ENCODE measurements at places on chromosomes 2 and 18.

- no peak for DNase-seq
Observed at GRCh38 chr18:31088532-31088931, 13.7 kb downstream of the DSC2 start.

DNA sequence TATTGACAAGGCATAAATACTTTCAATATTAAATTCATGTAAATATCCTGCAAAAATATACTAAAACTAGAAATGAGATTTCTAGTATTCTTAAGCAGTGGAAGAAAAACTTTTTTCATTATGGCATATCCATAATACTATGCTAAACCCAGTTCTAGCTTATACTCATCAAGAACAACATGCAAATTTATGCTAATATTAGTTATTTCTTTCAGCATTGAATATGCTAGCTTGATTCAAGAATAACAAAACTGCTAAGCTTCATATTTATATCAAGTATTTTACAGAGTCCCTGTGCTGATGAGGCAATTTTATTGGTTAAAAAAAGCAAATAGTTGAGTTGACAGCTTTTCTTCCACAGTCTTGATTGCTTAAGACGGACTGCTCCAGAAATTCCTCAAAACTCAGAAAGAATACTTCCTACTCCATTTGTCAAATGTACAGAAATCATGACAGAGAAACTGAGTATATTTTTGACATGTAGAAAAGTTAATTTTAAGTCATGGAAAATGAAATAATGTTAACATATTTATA is 105.0 kb downstream of the PIGN start:
- no peak for DNase-seq

DNA sequence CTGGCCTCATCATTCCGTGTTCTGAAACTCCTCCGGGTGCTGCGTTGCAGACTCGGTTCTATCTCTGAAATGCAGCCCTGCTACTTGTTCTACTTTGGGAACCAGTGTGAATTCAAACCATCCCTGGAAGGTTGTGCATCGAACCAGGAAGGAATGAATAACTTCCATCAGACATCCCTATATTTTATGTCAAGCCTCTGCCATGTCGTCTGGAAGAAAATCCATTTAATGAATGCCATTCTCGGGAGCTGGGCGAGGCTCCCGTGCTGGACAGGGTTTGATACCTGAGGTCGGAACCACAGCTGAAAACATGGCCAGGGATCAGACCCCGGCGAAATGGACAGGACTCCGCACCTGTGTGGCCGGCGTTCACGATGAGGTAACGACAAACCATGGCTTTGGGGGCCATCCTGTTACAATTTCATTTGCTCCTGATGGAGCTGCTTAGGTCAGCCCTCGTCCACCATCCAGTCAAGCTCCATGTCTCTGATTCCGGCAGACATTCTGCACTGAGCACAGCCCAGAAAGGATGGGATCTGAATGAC is 821.6 kb downstream of the GALR1 start:
- DNase-seq = no peak

GRCh38 chr2:71559080-71559827 is 105.9 kb downstream of the DYSF start:
- DNase-seq = no peak

DNA sequence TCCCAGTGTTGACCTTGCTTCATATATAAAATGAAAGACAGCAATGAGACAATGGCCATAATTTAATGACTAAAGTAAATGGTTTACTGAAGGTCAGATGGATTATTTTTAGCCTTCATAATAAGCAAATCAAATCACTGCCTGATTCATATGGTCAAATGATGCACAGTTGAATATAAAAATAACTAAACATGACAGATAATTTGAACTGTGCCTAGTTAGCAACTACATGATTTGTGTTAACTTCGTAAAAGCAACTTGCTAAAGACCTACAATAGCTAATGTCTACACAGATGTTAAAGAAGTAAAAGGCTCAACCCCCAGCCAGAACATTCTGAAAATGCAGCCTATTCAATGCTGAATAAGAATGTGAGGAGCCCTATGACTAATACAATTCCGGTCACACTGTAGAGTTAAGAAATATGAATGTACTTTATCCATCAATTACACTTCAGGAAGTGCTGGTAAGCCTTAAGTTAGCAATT is 590.8 kb upstream of the CDH2 start:
- peak; percentile 84 for DNase-seq
